CD4-positive, alpha-beta T cell treated with Interleukin-15 for 1 hour (primary cell): ENCODE measurements at places on chromosomes 3 and 15.

- DNase-seq: no peak
These were observed 21.0 kb upstream of the SOX2 start for GRCh38 chr3:181690769-181691168.

DNA sequence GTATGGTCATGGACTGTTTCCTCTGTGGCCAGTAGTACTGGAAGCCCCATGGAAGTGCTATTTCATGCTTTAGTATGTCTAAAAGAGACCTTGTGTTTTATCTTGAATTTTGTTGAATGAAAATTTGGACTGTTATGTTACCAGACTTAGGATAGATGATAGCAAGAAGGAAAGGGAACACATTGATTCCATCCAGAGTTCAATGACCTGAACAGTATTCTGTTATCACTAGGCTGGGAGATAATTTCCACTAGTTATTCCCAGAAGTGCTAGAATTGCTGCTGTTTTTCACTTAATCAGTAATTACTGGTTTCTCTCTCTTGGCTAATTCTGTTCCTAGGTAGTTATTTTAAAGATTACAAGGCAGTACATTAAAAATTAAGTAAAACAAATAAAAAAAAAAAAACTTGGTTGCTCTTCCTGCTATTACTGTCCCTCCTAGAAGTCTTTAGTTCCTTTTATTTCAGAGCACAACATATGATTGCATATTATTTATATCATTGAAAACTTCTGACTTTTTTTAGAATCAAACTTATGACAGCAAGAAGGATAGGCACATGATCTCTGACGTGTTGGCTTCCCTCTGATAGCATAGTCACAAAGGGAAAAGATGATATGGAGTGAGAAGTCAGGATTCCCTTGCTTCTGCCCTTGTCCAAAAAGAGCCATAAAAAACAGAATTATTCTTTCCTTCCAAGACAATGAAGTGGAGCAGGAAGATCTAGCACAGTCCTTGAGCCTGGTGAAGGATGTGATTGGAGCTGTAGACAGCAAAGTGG, 72.2 kb downstream of the KLHL25 start:
- no peak for DNase-seq

- no peak for DNase-seq
These were observed 21.4 kb downstream of the PLA1A start for GRCh38 chr3:119619094-119619493.

- no peak for DNase-seq
These were observed 74.1 kb downstream of the SLCO3A1 start for GRCh38 chr15:91927585-91927984.

DNA sequence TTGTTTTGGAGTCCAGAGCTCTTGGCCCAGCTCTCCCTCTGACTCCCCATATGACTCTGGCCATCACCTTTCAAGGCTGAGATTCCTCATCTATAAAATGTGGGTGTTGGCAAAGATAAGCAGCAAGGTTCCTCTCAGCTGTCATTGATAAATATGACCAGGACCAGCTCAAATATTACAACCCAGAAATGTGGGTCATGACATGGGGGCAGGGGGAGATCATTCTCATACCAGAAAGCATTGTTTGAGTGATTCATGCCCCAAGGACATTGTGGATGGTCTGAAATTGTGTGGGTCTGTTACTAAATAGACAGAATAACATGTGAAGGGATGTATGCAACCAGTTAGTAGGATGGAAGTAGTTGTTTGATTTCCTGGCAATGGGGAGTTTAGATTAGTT, 13.9 kb downstream of the UPK1B start:
- no peak for DNase-seq

- no peak for DNase-seq
These were observed 65.3 kb downstream of the SH3GL3 start for GRCh38 chr15:83512459-83512858.

GRCh38 chr3:37466660-37467359, 292.4 kb upstream of the LRRFIP2 start:
- DNase-seq: no peak

- no peak for DNase-seq
These were observed 123.0 kb downstream of the TCF12 start for GRCh38 chr15:57041416-57041815.

DNA sequence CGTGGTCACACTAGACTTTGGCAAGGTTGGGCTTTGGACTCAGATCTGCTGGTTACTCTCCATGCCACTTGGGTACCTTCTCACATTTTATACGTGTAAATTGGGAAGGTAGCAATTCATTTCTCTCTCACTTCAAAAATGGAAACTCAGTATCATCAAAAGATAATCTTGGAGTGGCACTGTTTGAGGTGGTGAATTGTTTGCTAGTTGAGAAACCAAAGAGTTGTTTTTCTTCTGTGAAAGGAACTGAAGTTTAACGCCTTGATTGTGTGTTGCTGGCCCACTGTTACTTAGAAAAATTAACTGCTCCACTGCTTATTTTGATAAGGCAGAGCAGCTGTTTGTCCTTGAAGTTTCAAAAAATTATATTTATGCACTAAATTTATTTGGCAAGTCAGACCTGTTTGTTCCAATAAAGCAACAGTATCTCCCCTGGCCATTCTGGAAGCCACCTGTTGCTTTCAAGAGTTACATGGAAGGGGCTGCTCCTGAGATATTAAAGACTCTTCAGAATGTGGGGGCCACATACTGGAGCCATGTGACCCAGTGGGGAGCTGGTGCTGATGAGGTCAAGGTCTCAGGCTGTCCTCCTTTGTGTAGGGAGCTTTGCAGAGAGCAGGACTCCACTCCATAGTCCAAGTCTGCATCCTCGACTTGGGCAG, 16.2 kb downstream of the PLCL2 start:
- DNase-seq: no peak

GRCh38 chr3:129101370-129102138, 20.1 kb downstream of the RAB43 start:
- DNase-seq: no peak

DNA sequence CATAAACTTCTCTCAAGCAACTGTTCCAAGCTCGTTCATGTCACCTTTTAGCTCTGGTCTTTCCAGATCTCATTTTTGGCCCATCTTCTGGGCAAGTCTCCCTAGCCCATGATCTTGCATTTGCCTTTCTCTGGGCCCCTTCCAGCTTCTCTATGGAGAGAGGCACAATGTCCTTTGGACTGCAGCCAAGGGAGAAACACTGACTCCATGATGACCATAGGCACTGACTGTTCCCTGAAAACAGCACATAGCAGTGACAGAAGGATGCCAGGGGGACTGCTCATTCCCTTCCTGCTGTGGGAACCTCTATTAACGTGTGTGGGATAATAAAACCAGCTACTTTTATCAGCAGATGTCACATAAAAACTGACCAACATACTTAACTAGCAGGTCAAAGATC, 60.3 kb downstream of the STRIT1 start:
- no peak for DNase-seq

GRCh38 chr3:194767446-194768207, 81.9 kb downstream of the FAM43A start:
- no peak for DNase-seq

DNA sequence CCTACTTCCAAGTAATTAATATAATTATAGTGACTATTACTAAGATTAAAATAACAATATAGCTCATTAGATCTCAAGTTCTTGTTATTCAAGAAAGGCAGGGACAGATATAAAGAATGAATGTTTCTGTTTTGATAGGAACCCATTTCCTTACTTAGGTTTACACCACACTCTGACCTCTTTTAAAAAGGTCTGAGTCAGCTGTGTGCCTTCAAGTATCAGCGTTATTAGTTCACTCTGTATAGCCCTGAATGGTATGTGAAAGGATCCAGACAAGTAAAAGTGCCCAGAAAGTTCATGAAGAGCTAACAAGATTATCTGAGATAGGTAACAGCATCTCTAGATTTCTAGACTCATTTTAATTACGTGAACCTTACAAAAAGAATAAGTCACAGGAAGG, 28.9 kb downstream of the PDCD10 start:
- DNase-seq: no peak

DNA sequence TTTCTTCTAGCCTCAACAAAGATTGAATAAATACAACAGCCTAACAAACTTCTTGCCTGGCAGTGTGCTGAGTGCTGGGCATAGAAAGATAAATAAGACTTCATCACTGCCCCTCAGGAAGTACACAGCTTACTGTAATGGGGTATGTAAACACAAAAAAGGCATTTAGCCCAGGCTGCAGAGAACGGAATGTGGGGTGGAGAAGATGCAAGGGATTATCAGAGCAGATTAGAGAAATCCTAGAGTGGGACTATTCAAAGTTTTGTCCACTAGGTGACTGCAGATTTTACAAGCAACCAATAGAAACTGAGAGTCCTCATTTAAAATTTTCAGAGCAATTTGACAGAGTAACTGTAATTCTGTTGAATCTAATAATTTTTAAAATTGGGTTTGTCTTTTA, 35.4 kb upstream of the TSC22D2 start:
- DNase-seq: no peak

- DNase-seq: no peak
These were observed 97.9 kb upstream of the EIF1B start for GRCh38 chr3:40211579-40211978.
